HS-27A (cell line): ENCODE measurements at places on chromosomes 1 and 21.
A peak's percentile ranks its signal among the peaks of the same experiment; 100 is the strongest.

DNA sequence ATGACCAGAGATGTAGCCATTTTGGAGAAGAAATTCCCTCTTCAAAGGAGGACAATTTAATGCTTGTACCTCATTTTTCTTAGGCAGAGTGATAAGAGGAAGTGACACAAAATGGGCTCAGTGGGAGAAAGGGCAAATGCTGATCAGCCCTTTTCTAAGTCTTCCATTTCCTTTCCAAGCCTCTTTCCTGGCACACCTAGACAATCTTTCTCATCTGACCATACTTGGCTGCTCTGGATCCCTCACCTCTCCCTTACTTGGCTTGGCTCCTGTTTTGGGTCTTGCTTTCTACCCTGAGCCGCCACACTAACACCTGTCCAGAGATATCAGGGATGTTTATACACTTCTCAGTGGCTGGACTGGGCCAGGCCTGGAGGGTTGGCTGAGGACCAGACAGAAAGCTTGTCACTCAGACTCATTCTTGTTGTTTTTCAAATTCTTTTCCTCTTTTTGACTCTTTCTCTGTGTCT lies 13.1 kb downstream of the TXNIP start:
- DNase-seq: no peak

- DNase-seq: no peak
Measured at GRCh38 chr1:7281821-7282220, 489.3 kb upstream of the VAMP3 start.

GRCh38 chr1:145871994-145872924 lies 13.4 kb upstream of the PIAS3 start:
- no peak for DNase-seq

- DNase-seq: no peak
Measured at GRCh38 chr21:45545691-45546531, 3.7 kb upstream of the SLC19A1 start.

DNA sequence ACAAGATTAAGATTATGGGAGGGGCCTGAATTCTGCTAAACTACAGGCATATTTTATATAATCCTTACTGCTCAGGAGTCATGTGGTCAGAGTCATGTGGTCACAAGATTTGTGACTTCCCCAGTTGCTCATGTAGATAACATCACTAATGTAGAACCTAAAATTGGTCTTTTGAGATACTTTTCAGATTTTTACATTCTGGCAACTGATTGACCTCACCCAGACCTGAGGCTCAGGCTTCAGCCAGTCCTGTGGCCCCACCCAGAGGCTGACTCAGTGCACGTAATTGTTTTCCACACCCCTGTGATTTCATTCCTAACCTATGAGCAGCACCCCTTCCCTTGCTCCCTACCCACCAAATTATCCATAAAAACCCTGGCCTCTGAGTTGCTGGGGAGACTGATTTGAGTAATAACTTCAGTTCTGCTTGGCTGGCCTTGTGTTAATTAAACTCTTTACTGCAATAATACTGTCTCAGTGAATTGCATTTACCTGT lies 41.7 kb upstream of the ZNF326 start:
- DNase-seq: peak; percentile 98

DNA sequence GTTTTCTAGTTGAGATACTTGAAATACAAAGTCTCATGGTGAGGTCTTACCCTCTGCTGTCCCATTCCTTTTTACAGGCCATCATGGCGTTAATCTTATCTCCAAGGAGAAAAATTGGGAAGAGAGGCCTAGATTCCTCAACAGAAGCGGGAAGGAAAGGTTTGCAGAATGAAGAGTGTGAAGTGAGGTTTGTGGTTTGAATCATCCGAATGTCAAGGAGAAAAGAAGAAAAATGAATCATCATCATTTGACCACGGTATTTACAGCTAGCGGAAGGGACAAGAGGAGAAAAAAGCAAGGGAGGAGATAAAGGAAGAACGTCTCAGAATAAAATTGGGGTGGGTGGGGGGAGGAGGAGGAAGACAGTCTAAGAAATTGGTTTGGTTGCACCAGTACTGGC lies 935 bp upstream of the COG2 start:
- DNase-seq: no peak

GRCh38 chr1:206754011-206754410 lies 16.6 kb upstream of the IL19 start:
- DNase-seq: no peak

GRCh38 chr1:187931776-187932175 lies 1103.0 kb downstream of the PLA2G4A start:
- no peak for DNase-seq

- no peak for DNase-seq
Measured at GRCh38 chr1:101363891-101364318, 127.1 kb downstream of the S1PR1 start.

- no peak for DNase-seq
Measured at GRCh38 chr1:27427816-27428315, 35.4 kb downstream of the GPR3 start.

- DNase-seq: no peak
Measured at GRCh38 chr1:12482988-12483387, 135.0 kb downstream of the DHRS3 start.

DNA sequence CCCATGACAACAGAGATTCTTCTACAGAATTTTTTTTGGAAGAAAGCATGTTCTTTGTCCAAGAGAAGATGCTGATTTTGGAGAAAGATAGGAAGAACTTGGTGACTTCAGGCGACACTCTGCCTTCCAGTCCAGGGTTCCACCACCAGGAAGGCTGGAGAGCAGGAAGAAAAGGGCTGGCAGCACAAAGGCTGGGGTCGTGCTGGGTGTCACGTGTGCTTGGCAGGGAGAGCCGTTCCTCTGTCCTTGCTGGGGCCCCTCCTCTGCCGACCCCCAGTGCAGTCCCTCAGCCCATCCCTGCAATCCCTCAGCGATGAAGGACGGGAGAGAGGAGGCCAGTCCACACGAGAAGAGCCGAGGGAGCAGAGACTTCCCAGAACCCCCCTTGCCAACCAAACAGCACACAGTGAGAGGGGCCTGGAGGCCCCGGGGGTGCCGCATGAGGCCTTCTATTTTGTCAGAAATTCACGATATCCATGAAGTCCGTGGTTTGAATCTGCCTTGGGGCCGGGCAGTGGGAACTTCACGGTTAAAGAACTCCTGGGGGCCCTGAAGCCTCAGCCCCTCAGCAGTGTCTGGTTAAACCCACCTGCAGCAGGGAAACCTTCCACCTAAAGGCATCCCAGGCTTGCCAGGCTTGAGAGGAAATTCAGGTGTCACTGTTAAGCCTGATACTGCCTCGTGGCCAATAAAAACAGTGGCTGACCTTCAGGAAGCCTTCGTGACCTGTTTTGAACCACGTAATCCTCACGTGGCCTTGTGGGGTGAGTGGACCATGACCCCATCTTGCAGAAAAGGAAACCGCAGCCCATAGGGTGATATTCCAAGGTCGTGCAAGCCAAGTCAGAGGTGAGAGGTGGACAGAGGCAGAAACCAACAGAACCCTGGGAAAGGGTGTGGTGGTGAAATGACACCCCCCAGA lies 3.4 kb downstream of the KRTAP10-12 start:
- no peak for DNase-seq

DNA sequence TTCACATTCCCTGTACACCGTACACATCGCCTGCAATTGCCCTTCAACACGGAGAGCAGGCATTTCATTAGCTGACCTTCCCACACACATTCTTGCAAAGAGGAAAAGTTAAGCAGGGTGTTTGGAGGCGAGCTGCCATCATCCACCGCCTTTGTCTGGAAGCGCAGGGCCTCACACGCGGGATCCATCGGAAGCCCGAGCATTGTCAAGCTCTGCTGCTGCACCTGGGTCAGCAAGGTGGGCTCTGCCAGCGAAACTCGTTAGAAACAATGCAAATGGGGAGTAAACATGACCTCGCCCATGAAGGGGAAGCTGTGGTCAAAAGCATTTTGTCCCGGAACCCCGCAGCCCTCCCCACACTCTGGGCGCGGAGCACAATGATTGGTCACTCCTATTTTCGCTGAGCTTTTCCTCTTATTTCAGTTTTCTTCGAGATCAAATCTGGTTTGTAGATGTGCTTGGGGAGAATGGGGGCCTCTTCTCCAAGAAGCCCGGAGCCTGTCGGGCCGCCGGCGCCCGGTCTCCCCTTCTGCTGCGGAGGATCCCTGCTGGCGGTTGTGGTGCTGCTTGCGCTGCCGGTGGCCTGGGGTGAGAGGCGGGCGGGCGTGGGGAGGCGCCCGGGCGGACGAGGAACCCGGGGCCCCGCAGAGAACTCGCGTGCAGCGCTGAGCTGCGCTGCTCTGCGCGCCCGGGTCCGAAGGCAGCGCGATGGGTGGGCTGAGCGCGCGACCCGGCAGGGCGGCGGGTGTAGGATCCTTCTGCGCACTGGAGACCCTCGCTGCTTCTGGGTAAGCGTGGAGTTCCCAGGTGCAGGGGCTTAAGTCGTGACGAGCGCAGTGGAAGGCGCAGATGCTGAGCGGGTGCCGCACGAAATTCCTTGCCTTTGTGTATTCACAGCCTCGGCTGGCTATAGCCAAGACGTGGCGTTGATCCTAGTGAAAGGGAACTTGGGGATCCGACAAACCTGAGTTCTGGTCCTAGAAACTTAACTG lies at the start of gene CR1:
TSS of gene CR1 (plus strand) at position 357 of the 992 bp plus-strand sequence. CDS start at position 468, 111 bp downstream.
- DNase-seq: no peak

GRCh38 chr1:100528871-100529270 lies 9.1 kb upstream of the GPR88 start:
- DNase-seq: no peak
